T-helper 2 cell treated with Interferon-gamma antibody and Interleukin-4, amounts not matched to agents 100 ng/mL and 5 ng/mL, for 36 hours (primary cell): ENCODE measurements at places on chromosomes 4 and X. TPM values are rescaled to one million over a fixed set of nuclear protein-coding genes. Genes with fewer than 3 reads are reported as not detected.

The GLRA3 gene
- total RNA-seq: not detected in 2 replicates

The COL4A6 gene
- total RNA-seq: not detected in 2 replicates

The ARHGAP6 gene
- not detected in 2 replicates for total RNA-seq

The ENPEP gene
- total RNA-seq: 0.20 and 0.30 TPM in 2 replicates

The MAGEB2 gene
- total RNA-seq: not detected in 2 replicates

The TRIM61 gene
- 3.6 and 3.8 TPM in 2 replicates for total RNA-seq

The ZNF182 gene
- total RNA-seq: 6.2 and 6.5 TPM in 2 replicates

The TSR2 gene
- total RNA-seq: 31.6 and 36.0 TPM in 2 replicates

The TMEM144 gene
- total RNA-seq: 0.14 TPM in 1 of 2 replicates, not detected in the other

The ZNF711 gene
- 0.52 and 0.55 TPM in 2 replicates for total RNA-seq

The TMPRSS11D gene
- not detected in 2 replicates for total RNA-seq

The TIMM8A gene
- 15.9 and 17.2 TPM in 2 replicates for total RNA-seq

The TEX13C gene
- not detected in 2 replicates for total RNA-seq

The TBC1D9 gene
- not detected in 2 replicates for total RNA-seq

The FHDC1 gene
- 0.07 and 0.11 TPM in 2 replicates for total RNA-seq

The RNF150 gene
- not detected in 2 replicates for total RNA-seq

The SLC7A11 gene
- 1.7 and 2.0 TPM in 2 replicates for total RNA-seq

The FABP2 gene
- total RNA-seq: not detected in 2 replicates

The ERCC6L gene
- total RNA-seq: 10.8 and 11.4 TPM in 2 replicates

The GPR143 gene
- total RNA-seq: not detected in 2 replicates

The HADH gene
- 46.3 and 46.7 TPM in 2 replicates for total RNA-seq

The CABS1 gene
- not detected in 2 replicates for total RNA-seq

The STARD8 gene
- total RNA-seq: 2.3 and 2.8 TPM in 2 replicates

The SLC49A3 gene
- 0.16 and 0.43 TPM in 2 replicates for total RNA-seq

The ZNF732 gene
- not detected in 2 replicates for total RNA-seq

The IL1RAPL1 gene
- not detected in 2 replicates for total RNA-seq

The RASL11B gene
- total RNA-seq: 0.16 and 0.27 TPM in 2 replicates

The PLXNA3 gene
- total RNA-seq: 29.0 and 29.8 TPM in 2 replicates

The SSX4 gene
- total RNA-seq: not detected in 2 replicates

The NSG1 gene
- 0.59 and 0.66 TPM in 2 replicates for total RNA-seq

The UGT2B10 gene
- total RNA-seq: not detected in 2 replicates

The LPAR4 gene
- not detected in 2 replicates for total RNA-seq

The ITIH6 gene
- not detected in 2 replicates for total RNA-seq

The GLRA2 gene
- not detected in 2 replicates for total RNA-seq

The WDFY3 gene
- total RNA-seq: 0.02 and 0.39 TPM in 2 replicates

The NKX3-2 gene
- not detected in 2 replicates for total RNA-seq

The TLR8 gene
- total RNA-seq: not detected in 2 replicates

The ERVMER34-1 gene
- total RNA-seq: not detected in 2 replicates

The TCP11X2 gene
- total RNA-seq: not detected in 2 replicates

The FRG2 gene
- not detected in 2 replicates for total RNA-seq

The S100P gene
- 34.1 and 37.1 TPM in 2 replicates for total RNA-seq

The FMR1 gene
- 44.6 and 49.5 TPM in 2 replicates for total RNA-seq

The JCHAIN gene
- not detected in 2 replicates for total RNA-seq

The FGFBP1 gene
- total RNA-seq: not detected in 2 replicates

The IL1RAPL2 gene
- total RNA-seq: not detected in 2 replicates

The CLGN gene
- 0.18 and 0.43 TPM in 2 replicates for total RNA-seq

The PTTG2 gene
- 1.9 TPM in 2 replicates for total RNA-seq

The NCAPG gene
- total RNA-seq: 60.5 and 64.0 TPM in 2 replicates

The FAM149A gene
- total RNA-seq: 0.23 and 0.25 TPM in 2 replicates

The GYPB gene
- total RNA-seq: not detected in 2 replicates

The MAGEA10 gene
- not detected in 2 replicates for total RNA-seq
